ENCODE measurements at places on chromosomes 5 and 9.

GRCh38 chr9:115944166-115944948 lies 209.2 kb upstream of the PAPPA start:
- DNase-seq: no peak

- DNase-seq: no peak
These were observed 62.9 kb downstream of the FBXO38 start for GRCh38 chr5:148446611-148447010.

DNA sequence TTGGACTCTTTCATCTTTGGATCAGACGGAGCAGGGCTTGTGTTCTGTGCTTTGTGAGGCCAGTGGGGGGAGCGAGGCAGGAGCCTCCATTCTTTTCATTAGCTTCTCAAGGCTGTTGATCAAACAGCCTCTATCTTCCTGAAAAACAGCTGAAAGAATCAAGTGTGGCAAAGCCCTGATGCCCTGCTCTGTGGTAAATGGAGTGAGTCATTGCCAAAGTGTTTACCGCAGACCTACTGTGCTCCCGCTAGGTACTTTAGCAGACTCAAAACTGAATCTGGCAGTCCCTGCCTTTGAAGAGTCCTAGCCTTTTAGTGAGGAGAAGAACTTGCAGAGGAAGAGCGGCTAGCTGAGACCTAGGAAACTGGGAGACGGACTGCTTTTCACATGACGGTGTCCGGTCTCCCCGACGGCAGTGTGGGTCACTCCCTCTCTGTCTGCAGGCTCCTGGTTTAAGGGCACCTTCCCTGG lies 3.3 kb downstream of the ANKRD33B start:
- DNase-seq: no peak

DNA sequence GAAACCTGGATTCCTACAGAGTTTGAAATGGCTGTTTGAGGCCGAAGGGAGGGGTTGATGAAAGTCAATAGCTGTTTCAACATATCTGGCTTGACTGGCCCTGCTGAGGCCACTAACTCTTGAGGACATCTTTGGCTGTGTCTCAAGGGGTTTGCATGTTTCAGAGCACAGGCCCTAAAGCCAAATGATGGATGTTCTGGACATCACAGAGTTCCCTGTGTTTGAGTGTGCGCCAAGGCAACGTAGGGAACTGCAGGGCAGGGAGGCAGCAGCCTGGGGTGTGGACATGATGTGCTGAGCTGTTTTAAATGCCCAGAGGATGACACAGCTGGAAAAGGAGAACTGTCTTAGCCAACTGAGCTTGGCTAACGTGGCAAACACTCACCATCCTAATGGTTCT lies 89.6 kb downstream of the RAPGEF1 start:
- no peak for DNase-seq

DNA sequence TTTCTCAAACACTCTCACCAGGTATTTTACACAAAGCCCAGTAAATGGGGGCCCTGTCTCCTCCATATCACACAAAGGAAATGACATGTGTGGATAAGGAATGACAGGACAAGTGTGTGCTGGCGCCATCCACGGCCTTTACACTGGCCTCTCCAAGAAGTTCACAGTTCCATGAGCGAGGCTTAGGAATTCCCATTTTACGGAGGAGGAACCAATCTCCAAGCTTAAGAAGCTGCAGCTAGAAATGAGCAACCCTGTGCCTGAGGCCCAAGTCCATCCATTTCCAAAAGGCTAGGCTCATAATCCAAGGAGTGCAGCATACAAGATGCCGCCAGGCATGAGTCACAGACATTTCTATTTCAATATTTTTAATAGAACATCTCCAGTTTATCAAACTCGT lies 203.4 kb downstream of the AUH start:
- no peak for DNase-seq

GRCh38 chr5:43039471-43040286 lies 440 bp downstream of the ANXA2R start:
- DNase-seq: peak; percentile 75

GRCh38 chr5:19258686-19259085 lies 729.3 kb downstream of the CDH18 start:
- DNase-seq: no peak

GRCh38 chr5:145887976-145888574 lies 15.3 kb upstream of the GRXCR2 start:
- no peak for DNase-seq

DNA sequence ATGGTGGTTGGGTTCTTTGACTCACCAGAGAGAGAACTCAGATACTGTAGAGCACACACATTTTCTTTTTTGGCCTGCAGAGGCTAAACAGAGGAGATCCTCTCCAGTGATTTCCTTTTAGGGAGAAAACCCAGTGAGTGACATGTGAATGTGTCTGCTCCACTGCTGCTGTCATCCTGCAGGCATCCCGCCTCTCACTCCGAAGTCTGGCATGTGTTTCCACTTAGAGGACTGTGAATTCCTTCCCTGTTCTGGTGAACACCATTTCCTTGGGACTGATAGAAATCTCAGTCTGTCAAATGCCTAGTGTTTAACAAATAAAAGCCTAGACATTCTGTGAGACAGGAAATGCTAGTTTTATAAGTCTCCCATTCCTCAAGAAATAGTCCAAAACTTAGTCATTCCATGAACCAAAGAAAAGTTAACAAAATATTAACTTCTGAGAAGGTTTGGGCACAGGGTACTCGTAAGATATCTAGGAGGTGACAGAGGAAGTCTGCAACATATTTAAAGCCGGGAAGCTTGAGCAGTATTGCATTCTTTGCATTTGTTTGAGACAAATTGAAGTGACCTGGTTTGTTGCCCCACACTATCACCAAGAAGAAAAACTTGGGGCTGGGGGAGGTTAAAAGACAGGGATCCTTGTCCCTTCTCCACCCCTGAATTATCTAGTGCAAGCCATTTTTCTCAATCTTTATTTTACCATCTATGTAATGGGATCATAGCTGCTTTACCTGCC lies 74.9 kb upstream of the NIPAL4 start:
- DNase-seq: no peak

- DNase-seq: no peak
These were observed 205.0 kb upstream of the ACTBL2 start for GRCh38 chr5:57687596-57687995.

- DNase-seq: no peak
These were observed 215.1 kb upstream of the DAPK1 start for GRCh38 chr9:87282538-87282937.
